Activated effector memory CD4-positive, alpha-beta T cell treated with Interleukin-2 at 50 U/mL for 16 hours (primary cell): ENCODE measurements at places on chromosomes 16 and 17.

DNA sequence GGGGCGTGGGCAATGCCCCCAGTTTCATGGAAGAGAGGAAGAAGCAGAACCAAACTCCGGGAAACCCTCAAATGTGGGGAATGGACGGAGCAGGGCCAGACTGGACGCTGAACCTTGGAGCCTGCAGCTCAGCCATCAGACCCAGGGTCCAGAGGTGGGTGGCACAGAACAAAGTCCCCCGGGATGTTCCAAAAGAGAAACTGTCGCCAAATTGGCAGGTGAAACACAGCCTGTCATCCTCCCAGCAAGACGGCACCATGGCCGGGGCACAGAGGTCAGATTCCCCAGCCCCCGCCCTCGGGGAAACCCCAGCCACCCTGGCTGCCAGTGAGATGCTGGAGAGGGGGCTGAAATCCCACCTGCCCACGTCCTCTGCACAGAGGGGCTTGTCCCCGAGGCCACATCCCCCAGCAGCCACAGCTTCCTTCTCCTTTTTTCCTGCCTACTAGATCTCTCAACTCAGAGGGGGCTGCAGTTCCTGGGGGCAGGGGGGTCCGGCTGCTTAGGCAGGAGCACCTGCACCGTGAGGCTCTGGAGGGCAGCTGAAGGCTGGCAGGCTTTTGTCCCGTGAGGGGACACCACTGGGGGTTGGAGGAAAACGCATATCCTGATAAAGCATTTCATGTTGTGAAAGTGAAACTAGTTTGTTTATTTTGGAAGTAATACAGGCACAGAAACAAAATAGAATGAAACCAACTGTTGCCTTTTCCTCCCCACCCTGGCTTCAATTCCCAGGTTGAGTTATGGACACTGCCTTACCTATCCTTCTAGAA lies 1.2 kb upstream of the SECTM1 start:
- DNase-seq: no peak

- DNase-seq: no peak
Observed at GRCh38 chr16:85826686-85827247, 27.3 kb downstream of the COX4I1 start.

DNA sequence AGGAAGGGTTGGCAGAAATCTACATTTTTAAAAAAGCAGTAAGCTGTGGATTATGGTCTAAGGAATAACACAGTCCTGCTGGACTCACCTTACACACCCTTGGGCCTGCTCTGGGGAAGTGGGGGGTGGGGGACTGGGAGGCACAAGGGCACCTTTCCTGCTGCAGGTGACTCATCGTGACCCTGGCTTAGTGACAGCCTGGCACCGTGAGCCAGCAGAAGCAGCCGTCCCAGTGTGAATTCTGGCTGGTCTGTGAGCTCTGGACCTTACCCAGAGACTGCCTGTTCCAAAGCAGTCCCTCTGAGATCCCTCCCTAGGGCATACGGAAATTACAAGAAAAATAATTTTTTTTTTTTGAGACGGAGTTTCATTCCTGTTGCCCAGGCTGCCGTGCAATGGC lies 4.2 kb upstream of the CRK start:
- DNase-seq: no peak

DNA sequence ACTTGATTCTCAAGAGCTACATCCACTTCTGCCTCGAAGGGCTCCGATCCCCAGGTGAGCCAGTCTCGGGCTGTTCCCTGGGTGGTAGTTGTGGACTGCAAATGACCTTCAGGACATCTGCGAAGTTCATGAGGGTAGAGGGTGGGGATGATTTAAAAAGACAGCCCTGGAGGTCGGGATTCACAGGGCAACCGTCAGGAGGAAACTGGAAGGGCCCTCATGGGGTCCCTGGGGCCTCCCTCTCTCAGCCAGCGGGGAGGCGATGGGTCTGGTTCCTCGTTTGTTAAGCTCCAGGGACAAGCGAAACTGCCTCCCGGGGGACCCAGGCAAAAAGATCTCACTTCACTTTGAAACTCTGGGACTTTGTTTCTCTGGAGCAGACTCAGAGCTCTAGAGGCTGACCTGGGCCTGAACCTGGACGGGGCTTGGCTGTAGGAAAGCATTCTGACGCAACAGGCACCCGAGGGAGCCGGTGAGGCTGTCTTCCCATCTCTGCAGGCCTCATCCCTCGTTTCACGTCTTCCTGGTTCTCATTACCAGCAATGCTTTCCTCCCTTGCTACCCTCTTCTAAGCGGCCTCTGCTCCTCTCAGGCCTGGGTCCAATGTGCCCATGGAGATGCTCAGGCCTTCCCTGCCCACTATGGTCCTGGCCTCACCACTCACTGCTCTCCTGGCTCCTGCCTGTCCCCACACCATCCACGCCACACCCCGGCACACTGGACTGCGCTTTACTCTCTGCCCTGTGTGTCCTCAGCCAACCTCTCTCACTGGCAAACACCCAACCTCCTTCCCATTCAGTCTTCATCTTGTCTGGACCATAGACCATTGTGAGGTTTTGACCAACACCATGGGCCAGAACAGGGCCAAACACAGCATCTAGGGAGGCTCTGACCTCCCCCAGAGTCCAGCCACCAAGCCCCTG lies 214.2 kb upstream of the TNRC6C start:
- DNase-seq: no peak

- DNase-seq: no peak
Observed at GRCh38 chr17:18019838-18020154, 19.2 kb downstream of the ATPAF2 start.

GRCh38 chr17:14150619-14151018 lies 81.3 kb downstream of the COX10 start:
- no peak for DNase-seq

DNA sequence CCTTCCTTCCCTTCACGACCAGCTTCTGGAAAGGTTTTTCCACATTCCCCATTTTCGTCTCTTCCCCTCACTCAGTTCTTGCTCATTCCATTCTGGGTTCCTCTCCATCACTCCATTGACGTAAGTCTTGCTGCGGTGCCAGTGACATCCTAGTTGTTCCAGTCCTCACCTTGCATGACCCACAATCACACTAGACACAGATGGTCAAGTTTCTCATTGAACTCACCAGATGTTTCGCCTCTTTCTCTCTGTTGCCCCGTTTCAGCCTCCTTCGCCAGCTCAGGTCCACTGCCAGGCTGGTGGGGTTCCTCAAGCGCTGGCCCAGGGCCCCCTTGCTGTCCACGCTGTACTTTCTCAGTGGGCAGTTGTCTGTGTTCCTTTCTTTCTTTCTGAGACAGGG lies 43.4 kb downstream of the CCDC42 start:
- DNase-seq: no peak

GRCh38 chr17:31499771-31500554 lies 108.5 kb downstream of the RAB11FIP4 start:
- DNase-seq: no peak

GRCh38 chr17:67994817-67995569 lies 1.3 kb downstream of the C17orf58 start:
- DNase-seq: no peak

DNA sequence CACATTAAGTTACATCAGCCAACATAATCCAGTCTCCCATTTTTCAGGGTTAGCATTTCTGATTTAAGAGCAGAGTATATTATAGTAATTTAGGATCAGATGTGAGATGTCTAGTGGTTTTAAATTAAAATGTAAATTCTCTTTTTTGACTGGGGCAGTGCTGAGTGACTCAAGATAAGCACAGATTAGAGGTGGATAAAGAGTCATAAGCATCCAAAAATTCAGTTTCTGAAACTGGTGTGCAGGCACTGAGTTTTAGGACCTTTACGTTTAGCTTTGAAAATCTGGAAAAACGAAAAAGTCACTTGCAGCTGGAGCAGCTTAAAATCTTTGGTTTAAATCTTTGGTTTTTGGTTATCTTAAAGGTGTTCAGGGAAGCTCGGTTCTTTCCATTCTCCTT lies 190.7 kb downstream of the FTO start:
- DNase-seq: no peak

DNA sequence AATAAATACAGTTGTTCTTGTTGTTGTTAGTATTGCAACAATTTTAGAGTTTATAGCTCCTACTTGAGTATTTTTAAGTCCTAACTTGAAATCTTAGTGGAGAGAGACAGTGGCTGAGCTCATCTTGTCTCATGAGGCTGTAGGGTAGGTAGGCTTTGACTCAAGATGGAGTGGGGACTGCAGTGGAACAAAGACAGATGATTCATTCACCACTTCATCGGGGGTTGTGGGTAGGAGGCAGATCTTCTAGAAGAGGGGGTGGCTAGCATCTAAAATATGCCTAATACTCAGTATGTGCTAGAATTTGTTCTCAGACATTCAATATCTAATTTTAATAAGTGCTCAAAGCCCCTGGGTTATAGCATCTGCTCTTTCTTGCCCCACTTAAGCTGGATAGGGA lies 13.1 kb upstream of the MMD start:
- no peak for DNase-seq

- no peak for DNase-seq
Observed at GRCh38 chr17:78953356-78954350, 26.1 kb downstream of the LGALS3BP start.
